ENCODE measurements at places on chromosomes 6 and 20.
A peak's percentile ranks its signal among the peaks of the same experiment; 100 is the strongest.

DNA sequence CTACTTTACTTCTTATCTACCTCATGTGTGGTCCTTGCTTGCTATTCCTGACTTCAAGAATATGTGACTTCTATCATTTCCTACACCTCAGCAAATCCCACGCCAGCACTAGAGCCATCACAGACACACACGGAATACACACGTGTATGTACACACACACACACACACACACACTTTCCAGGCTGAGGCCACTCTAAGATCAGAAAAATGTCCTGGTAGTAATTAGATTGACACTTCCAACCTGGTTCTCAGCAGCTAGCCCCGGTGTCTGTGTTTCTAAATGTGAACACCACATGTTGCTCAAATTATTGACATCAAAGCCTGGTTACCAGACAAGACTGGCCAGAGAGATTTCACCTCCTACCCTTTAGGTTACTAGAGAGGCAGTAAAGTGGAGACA, 54.1 kb upstream of the SASH1 start:
- H3K27me3 ChIP-seq, result no peaks in the 10 kb centered on the region
- no peak for DNase-seq
- no peaks in the 10 kb centered on the region for H3K36me3 ChIP-seq

DNA sequence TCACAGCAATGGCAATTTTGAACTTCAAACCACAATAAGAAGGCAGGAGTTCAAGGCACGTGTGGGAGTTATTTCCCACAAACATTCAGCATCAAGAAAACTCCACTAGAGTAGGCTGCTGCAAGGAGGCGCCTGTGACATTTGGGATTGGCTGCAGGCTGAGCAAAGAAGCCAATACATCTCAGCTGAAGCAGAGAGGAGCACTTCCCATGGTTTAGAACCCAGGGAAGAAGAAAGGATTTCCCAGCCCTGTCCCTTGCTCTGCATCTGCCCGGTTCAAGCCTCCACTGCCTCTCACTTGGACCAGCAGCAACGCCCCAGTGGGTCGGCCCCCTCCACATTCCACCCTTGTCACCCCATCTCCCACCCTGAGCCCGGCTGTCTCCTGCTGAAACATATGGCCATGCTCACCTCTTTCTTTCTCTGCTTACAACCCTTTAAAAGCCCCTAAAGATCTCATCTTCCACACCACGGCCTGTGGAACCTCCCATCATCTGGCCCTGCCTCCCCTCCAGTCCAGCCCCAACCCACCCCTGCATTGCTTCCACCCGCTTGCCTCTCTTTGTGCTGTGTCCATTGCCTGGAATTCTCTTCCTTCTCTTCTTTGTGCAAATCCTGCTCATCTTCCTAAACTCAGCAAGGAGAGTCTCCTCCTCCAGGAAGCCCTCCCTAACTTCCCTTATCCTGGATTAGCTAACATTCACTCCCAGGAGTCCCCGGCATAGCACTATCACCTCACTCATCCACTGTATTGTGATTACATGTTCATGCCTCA, 128.3 kb downstream of the ANKRD60 start:
- H3K4me1 ChIP-seq, result no peaks in the 10 kb centered on the region
- no peak overlapping the region for H3K4me3 ChIP-seq
- H3K27me3 ChIP-seq, result no peaks in the 10 kb centered on the region
- DNase-seq, result no peak
- H3K36me3 ChIP-seq, result no peaks in the 10 kb centered on the region

DNA sequence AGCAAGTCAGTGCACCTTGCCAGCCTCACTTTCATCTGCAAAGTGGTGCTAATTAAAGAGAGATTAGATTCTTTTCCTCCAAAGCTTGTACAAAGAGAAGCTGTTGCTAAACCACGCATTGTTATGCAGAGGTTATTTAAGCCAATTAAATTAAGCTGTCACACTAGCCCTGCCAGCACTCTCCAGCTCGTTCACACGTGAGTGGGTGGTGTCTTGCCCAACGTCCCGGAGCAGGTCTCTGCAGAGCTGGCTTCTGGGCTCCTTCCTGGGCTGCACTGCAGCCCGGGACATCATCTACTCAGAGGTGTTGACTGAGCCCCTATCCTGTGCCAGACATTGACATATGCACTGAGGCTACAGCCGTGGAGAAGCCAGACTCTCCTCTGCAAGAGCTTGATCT, 401.6 kb upstream of the SULF2 start:
- DNase-seq, result no peak
- no peak overlapping the region for H3K4me3 ChIP-seq
- H3K36me3 ChIP-seq, result no peaks in the 10 kb centered on the region
- no peaks in the 10 kb centered on the region for H3K27me3 ChIP-seq

GRCh38 chr20:43667341-43668132, 623 bp downstream of the MYBL2 start:
- DNase-seq, result no peak
- peaks cover 17% of the 10 kb centered on the region for H3K4me1 ChIP-seq
- H3K27ac ChIP-seq, result no peak overlapping the region

DNA sequence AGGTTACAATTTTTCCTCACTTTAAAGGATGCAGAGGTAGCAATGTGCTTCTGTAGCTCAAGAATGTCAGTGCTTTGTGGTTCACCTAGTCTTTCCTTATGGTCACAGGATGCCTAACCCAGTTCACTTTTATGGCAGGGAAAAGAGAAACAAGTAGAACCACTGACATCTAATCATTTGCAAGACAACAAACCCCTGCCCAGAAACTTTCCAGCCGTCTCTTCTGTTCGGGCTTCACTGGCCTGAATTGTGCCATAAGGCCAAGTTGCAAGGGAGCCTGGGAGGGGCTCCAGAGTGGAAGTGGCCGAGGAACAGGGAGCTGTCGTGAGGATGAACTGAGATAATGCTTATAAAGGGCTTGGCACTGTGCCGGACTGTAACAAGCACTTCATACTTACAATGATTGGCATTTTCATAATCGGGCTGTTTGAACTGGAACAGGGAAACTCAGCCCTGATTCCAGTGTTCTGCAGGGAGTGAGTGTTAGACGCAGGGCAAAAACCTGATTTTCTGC, 212.6 kb downstream of the BCAS1 start:
- no peaks in the 10 kb centered on the region for H3K36me3 ChIP-seq
- no peaks in the 10 kb centered on the region for H3K27me3 ChIP-seq
- H3K4me1 ChIP-seq, result peaks cover 7% of the 10 kb centered on the region
- H3K27ac ChIP-seq, result no peak overlapping the region
- H3K4me3 ChIP-seq, result no peak overlapping the region

DNA sequence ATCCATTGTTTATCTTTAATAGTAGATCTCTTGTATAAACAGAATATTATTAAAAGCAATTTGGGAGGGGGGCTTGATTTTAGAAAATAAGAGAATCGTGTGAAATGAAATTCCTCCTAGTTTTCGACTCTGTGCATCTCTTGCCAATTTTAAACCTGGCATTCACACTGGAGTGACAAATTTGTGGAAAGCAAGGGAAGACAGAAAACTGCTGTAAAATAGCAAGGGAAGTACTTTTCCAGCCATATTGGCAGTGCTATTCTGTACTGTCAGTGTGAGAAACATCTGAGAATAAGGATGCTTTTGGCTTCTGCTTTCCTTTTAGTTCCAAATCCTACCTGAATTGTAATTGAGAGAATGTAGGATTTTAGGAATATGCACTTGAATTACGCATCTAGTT, 40.2 kb downstream of the TOP1 start:
- H3K27ac ChIP-seq, result no peak overlapping the region
- H3K4me1 ChIP-seq, result peaks cover 32% of the 10 kb centered on the region
- H3K36me3 ChIP-seq, result peaks cover 6% of the 10 kb centered on the region
- no peak overlapping the region for H3K4me3 ChIP-seq
- no peaks in the 10 kb centered on the region for H3K27me3 ChIP-seq

- H3K4me1 ChIP-seq, result no peaks in the 10 kb centered on the region
- H3K4me3 ChIP-seq, result no peak overlapping the region
- no peaks in the 10 kb centered on the region for H3K36me3 ChIP-seq
Measured at GRCh38 chr6:102986086-102986485, 1592.6 kb downstream of the GRIK2 start.

GRCh38 chr6:95935736-95936135, 80.0 kb upstream of the FUT9 start:
- no peaks in the 10 kb centered on the region for H3K36me3 ChIP-seq
- H3K4me3 ChIP-seq, result no peak overlapping the region
- H3K4me1 ChIP-seq, result no peaks in the 10 kb centered on the region
- H3K27me3 ChIP-seq, result no peaks in the 10 kb centered on the region
- no peak overlapping the region for H3K27ac ChIP-seq

- H3K27ac ChIP-seq, result no peak overlapping the region
- DNase-seq, result no peak
- no peaks in the 10 kb centered on the region for H3K36me3 ChIP-seq
- no peaks in the 10 kb centered on the region for H3K27me3 ChIP-seq
- no peaks in the 10 kb centered on the region for H3K4me1 ChIP-seq
Measured at GRCh38 chr6:170255426-170256125, 35.3 kb downstream of the DLL1 start.

- H3K27me3 ChIP-seq, result no peaks in the 10 kb centered on the region
- H3K4me1 ChIP-seq, result peaks cover 6% of the 10 kb centered on the region
- no peak overlapping the region for H3K4me3 ChIP-seq
Measured at GRCh38 chr6:20686142-20686541, 151.9 kb downstream of the CDKAL1 start.

- no peak overlapping the region for H3K4me3 ChIP-seq
- no peak overlapping the region for H3K27ac ChIP-seq
- no peaks in the 10 kb centered on the region for H3K4me1 ChIP-seq
- H3K27me3 ChIP-seq, result no peaks in the 10 kb centered on the region
Measured at GRCh38 chr6:40877362-40877761, 161.7 kb downstream of the UNC5CL start.

DNA sequence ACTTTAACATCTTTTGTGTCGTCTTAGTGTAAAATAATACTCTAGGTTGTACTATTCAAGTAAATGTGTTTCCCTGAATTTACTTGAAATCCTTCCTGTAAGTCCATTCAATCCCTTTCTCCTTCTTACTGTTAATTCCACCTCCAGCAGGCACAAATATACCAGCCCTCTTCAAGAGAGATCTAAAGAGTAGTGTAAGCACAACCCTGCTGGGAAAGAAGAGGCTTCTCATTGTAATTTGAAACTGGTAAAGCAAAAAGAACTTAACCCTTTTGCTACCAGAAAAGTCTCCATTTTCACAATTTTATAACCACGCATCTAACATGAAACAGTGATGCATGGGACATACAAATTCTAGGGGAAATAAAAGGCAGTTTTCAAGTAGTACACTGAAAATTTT, at the start of gene BMP5:
Gene BMP5 (minus strand): TSS at position 191 of the 400 bp plus-strand sequence. CDS start 725 bp downstream, outside the sequence.
- H3K27ac ChIP-seq, result peak within 1 kb of the TSS; percentile 64
- no peak for DNase-seq
- H3K36me3 ChIP-seq, result no peaks in the 10 kb centered on the region
- H3K4me1 ChIP-seq, result no peaks in the 10 kb centered on the region
- H3K4me3 ChIP-seq, result peak within 1 kb of the TSS; percentile 27

GRCh38 chr6:91653895-91654294, 1067.0 kb upstream of the MAP3K7 start:
- H3K4me1 ChIP-seq, result no peaks in the 10 kb centered on the region
- DNase-seq, result no peak
- H3K27me3 ChIP-seq, result no peaks in the 10 kb centered on the region
- no peaks in the 10 kb centered on the region for H3K36me3 ChIP-seq

Data from upper lobe of left lung (tissue), 6 donors.